ENCODE measurements at places on chromosomes 16 and 17. TPM values are rescaled to one million over a fixed set of nuclear protein-coding genes. Genes with fewer than 3 reads are reported as not detected.

GRCh38 chr16:79386299-79386698, 214.2 kb downstream of the MAF start:
- H3K27me3 ChIP-seq, result no peaks in the 10 kb centered on the region
- peaks cover 7% of the 10 kb centered on the region for H3K4me1 ChIP-seq
- H3K36me3 ChIP-seq, result no peaks in the 10 kb centered on the region
- no peak overlapping the region for H3K4me3 ChIP-seq

PRAC2 gene
- total RNA-seq, result not detected

- H3K27ac ChIP-seq, result peak overlapping the region; percentile 95
- DNase-seq, result peak; percentile 97
- H3K27me3 ChIP-seq, result no peaks in the 10 kb centered on the region
- peaks cover 15% of the 10 kb centered on the region for H3K36me3 ChIP-seq
Measured at GRCh38 chr17:7842380-7843256, 8.6 kb downstream of the KDM6B start.

ITGAL gene
- total RNA-seq, result 218 TPM

DNA sequence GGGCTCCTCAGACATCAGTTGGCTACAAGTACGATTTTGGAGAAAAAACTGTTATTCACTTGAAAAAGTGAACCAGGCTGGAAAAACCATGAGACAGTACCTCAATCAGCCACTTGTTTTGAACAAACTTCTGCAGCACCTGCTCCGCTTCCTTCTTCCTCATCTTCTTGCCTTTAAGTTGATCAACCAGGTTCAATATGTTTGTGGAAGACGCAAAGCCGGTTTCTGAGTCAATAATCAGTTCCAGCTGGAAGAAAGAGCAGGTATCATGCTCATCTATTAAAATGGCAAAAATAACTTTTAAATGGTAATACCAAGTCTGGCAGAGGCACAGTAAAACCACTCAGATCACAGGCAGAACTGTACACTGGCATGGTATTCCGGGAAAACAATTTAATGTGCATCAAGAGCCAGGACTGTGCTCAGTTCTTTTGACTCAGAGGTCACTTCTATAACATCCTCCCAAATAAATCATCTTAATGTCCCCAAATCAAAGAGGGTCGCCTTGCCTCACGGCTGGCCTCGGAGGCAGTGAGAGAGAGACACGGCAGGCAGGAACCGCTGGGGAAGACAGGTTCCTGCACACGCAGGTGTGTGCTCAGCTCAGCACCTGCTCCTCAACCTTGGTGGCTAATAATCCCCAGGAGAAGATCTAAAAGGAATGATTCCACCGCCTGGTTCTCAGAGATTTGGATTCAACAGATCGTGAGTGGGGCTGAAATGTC, 29.7 kb downstream of the KDM8 start:
- no peak for DNase-seq
- H3K27me3 ChIP-seq, result no peaks in the 10 kb centered on the region
- H3K4me3 ChIP-seq, result no peak overlapping the region

DNA sequence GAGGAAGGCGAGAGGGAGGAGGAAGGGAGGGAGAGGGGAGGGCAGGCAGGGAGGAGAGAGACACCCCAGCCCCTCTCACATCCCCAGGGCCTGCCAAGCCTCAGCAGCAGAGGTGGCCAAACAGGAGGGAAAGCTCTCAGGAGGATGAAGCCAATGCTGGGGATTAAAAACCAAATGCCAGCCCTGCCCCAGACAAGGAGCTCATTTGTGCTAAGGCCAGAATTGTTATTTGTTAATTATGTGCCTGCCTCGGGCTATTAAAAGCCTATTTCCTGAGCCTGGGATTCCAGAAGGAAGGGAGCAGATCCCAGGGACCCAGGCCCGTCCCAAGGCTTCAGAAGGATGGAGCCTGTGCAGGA, 27.9 kb upstream of the GINS2 start:
- no peak overlapping the region for H3K27ac ChIP-seq
- DNase-seq, result no peak

- peaks cover 54% of the 10 kb centered on the region for H3K4me1 ChIP-seq
- H3K4me3 ChIP-seq, result no peak overlapping the region
- DNase-seq, result no peak
- peaks cover 23% of the 10 kb centered on the region for H3K36me3 ChIP-seq
- H3K27me3 ChIP-seq, result no peaks in the 10 kb centered on the region
Measured at GRCh38 chr17:65008882-65009281, 47.7 kb downstream of the GNA13 start.

DNA sequence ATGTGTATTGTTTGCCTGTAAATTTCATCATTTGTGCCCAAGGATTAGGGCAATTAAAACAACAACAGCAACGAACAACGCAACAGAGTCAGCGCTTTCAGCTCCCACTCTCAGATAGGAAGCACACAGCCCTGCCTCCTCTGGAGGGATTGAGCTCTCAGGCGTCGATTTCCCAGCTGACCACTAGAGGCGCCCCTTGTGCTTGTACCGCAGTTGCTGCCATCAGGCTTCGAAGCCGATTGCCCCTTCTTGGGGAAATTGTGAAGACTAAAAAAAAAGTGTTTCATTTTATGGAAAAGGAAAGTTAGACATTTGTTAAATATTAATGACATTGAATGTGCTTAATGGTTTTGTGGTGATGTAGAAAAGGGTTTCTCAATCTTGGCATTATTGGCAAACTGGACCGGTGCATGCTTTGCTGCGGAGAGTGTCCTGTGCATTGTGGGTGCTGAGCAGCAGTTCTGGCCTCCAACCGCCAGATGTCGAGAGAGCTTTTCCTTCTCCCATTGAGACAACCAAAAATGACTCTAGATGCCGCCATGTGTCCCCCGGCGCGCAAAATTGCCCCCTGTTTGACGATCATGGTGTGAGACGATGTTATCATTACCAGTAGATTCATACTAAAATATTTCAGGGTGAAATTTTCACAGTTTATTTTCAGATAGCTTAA, 650.4 kb upstream of the RBFOX1 start:
- no peaks in the 10 kb centered on the region for H3K36me3 ChIP-seq
- no peak overlapping the region for H3K27ac ChIP-seq
- H3K4me1 ChIP-seq, result no peaks in the 10 kb centered on the region
- no peak overlapping the region for H3K4me3 ChIP-seq
- H3K27me3 ChIP-seq, result no peaks in the 10 kb centered on the region

DNA sequence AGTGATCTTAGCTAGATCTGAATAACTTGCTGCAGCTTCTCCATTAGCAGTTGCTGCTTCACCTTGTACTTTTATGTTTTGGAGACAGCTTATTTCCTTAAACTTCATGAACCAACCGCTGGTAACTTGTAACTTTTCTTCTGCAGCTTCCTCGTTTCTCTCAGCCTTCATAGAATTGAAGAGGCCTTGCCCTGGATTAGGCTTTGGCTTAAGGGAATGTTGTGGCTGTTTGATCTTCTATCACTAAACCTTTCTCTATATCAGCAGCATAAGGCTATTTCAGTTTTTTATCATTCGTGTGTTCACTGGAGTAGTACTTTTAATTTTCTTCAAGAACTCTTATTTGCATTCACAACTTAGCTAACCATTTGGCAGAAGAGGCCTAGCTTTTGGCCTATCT, 21.5 kb upstream of the TMEM92 start:
- peaks cover 6% of the 10 kb centered on the region for H3K36me3 ChIP-seq
- no peak overlapping the region for H3K27ac ChIP-seq
- H3K4me3 ChIP-seq, result no peak overlapping the region
- DNase-seq, result no peak
- peaks cover 26% of the 10 kb centered on the region for H3K27me3 ChIP-seq

ERN2 gene
- not detected for total RNA-seq

GRCh38 chr16:19502395-19503131, 19.3 kb downstream of the GDE1 start:
- no peaks in the 10 kb centered on the region for H3K4me1 ChIP-seq
- H3K4me3 ChIP-seq, result no peak overlapping the region
- no peak overlapping the region for H3K27ac ChIP-seq
- DNase-seq, result peak; percentile 76
- no peaks in the 10 kb centered on the region for H3K27me3 ChIP-seq
- peaks cover 32% of the 10 kb centered on the region for H3K36me3 ChIP-seq

FNDC8 gene
- not detected for total RNA-seq

GRCh38 chr17:17352836-17353624, 49.9 kb downstream of the NT5M start:
- H3K27ac ChIP-seq, result no peak overlapping the region
- no peaks in the 10 kb centered on the region for H3K36me3 ChIP-seq
- H3K4me3 ChIP-seq, result no peak overlapping the region
- no peaks in the 10 kb centered on the region for H3K27me3 ChIP-seq
- peaks cover 2% of the 10 kb centered on the region for H3K4me1 ChIP-seq

GRCh38 chr17:68972119-68972704, 17.0 kb upstream of the ABCA8 start:
- H3K27me3 ChIP-seq, result peaks cover 6% of the 10 kb centered on the region
- DNase-seq, result no peak
- no peaks in the 10 kb centered on the region for H3K4me1 ChIP-seq
- no peak overlapping the region for H3K27ac ChIP-seq

GRCh38 chr16:11087691-11088073, 143.3 kb downstream of the CLEC16A start:
- H3K4me1 ChIP-seq, result peaks cover 75% of the 10 kb centered on the region
- no peaks in the 10 kb centered on the region for H3K27me3 ChIP-seq
- peak overlapping the region; percentile 85 for H3K27ac ChIP-seq
- peaks cover 7% of the 10 kb centered on the region for H3K36me3 ChIP-seq
- H3K4me3 ChIP-seq, result no peak overlapping the region

DNA sequence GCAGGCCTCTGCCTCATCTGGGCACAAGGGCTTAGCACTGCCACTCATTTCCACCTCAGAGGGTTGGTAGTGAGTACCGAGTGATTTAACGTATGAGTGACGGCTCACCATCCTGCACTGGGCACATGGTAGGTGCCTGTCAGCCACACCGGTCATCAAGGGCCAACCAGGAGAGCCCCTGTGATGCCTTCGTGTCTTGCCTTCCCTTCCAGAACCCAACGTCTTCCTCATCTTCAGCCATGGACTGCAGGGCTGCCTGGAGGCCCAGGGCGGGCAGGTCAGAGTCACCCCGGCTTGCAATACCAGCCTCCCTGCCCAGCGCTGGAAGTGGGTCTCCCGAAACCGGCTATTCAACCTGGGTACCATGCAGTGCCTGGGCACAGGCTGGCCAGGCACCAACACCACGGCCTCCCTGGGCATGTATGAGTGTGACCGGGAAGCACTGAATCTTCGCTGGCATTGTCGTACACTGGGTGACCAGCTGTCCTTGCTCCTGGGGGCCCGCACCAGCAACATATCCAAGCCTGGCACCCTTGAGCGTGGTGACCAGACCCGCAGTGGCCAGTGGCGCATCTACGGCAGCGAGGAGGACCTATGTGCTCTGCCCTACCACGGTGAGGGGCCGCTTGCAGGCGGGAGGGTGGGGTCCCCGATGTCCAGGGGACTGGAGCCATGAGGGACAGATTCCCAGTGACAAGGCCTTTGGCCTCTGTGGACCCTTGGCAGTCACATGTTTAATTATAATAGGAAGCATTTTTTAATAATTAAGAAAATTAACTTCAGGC, 37.1 kb downstream of the MRC2 start:
- H3K27me3 ChIP-seq, result peaks cover 12% of the 10 kb centered on the region
- DNase-seq, result no peak
- H3K4me1 ChIP-seq, result no peaks in the 10 kb centered on the region
- H3K36me3 ChIP-seq, result peaks cover 4% of the 10 kb centered on the region
- H3K27ac ChIP-seq, result no peak overlapping the region
- H3K4me3 ChIP-seq, result no peak overlapping the region

GRCh38 chr16:13307255-13307654, 405.9 kb downstream of the SHISA9 start:
- H3K36me3 ChIP-seq, result no peaks in the 10 kb centered on the region
- H3K27ac ChIP-seq, result no peak overlapping the region
- H3K4me1 ChIP-seq, result no peaks in the 10 kb centered on the region
- no peak overlapping the region for H3K4me3 ChIP-seq

DNA sequence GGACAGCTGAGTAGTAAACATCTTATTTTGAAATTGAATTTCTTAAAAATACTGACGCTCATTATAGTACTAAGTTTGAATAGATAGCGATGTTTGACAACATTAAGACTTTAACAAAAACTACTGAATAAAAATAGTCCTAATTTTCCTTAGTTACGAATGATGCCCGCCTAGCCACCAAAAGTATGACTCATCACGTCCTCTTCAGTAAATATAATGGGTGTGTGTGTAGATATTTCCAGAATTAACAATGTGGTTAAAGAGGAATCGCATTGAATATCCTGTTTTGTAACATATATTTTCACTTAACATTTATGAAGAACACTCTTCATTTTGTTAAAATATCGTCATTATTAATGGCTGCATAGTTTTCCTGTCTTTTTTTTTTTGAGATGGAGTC, 187.6 kb downstream of the MYO1D start:
- H3K4me1 ChIP-seq, result no peaks in the 10 kb centered on the region
- no peaks in the 10 kb centered on the region for H3K27me3 ChIP-seq
- H3K4me3 ChIP-seq, result no peak overlapping the region
- H3K36me3 ChIP-seq, result no peaks in the 10 kb centered on the region

DNA sequence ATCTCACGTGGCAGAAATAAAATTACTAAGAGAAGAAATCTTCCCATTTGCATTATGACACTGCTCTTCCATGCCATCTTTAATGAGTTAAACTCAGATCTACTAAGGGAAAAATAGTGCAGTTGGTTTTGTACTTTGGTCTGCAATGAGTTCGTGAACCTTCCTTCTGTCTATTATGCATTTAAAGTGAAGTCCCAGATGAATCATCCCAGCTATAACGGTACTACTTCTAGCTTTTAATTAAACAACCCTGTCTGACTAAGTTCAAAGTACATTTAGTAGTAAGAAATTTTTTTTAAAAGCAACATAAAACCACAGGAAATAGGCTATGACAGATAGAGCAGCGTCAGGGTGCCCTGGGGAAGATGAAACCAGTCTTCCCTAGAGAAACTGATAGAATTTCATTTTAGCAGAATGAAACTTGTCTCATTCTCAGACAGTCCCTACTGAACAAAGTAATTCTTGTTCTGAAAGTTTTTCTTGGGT, 1.8 kb downstream of the TMIGD1 start:
- H3K27me3 ChIP-seq, result no peaks in the 10 kb centered on the region
- peak; percentile 75 for DNase-seq
- H3K4me1 ChIP-seq, result peaks cover 51% of the 10 kb centered on the region
- peaks cover 2% of the 10 kb centered on the region for H3K36me3 ChIP-seq
- peak overlapping the region; percentile 61 for H3K4me3 ChIP-seq

GRCh38 chr17:1779571-1780131, 17.8 kb downstream of the SERPINF1 start:
- DNase-seq, result no peak
- H3K4me1 ChIP-seq, result no peaks in the 10 kb centered on the region
- H3K36me3 ChIP-seq, result peaks cover 35% of the 10 kb centered on the region

- DNase-seq, result no peak
- H3K36me3 ChIP-seq, result no peaks in the 10 kb centered on the region
Measured at GRCh38 chr17:31078290-31078689, 16.5 kb upstream of the NF1 start.

- peak overlapping the region; percentile 51 for H3K4me3 ChIP-seq
- H3K27ac ChIP-seq, result no peak overlapping the region
- no peaks in the 10 kb centered on the region for H3K36me3 ChIP-seq
Measured at GRCh38 chr17:32319548-32319905, 22.4 kb downstream of the C17orf75 start.

DNA sequence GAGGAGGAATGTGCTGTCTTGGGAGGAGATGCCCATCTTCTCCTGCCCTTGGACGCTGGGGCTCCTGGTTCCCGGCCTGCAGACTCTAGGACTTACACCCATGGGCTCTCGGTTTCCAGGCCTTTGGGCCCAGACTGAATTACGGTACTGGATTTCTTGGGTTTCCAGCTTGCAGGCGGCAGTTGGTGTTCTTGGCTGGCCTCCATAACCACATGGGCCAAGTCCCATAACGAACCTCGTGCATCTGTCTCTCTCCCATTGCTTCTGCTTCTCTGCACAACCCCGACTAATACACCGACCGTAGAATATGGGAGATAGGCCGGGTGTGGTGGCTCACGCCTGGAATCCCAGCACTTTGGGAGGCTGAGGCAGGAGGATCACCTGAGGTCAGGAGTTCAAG, 162.6 kb downstream of the SDK2 start:
- H3K4me1 ChIP-seq, result no peaks in the 10 kb centered on the region
- peaks cover 7% of the 10 kb centered on the region for H3K36me3 ChIP-seq
- no peak overlapping the region for H3K27ac ChIP-seq
- peaks cover 5% of the 10 kb centered on the region for H3K27me3 ChIP-seq
- H3K4me3 ChIP-seq, result no peak overlapping the region
- no peak for DNase-seq

Data from activated CD4-positive, alpha-beta memory T cell treated with anti-CD3 and anti-CD28 coated beads for 36 hours (primary cell).